ENCODE measurements at places on chromosomes 2 and 18.

DNA sequence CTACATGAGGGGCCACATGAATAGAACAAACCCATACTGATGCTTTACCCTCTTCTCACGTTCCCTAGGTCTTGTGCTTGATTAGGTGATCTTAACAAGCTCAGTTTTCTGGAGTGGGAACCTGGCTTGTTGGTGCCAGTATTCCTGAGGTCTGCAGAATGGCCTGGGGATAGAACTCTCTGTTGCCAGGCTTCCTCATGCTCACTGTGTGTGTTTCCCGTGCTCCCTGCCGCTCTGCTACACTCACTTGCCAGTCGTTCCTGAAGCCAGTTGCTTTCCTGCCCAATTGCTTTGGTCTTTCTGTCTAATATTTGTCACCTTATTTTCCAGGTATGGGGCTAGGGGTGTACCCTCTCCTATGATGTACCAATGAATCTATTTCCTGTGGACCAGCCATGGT, 2111.5 kb upstream of the PIK3C3 start:
- no peak for DNase-seq

DNA sequence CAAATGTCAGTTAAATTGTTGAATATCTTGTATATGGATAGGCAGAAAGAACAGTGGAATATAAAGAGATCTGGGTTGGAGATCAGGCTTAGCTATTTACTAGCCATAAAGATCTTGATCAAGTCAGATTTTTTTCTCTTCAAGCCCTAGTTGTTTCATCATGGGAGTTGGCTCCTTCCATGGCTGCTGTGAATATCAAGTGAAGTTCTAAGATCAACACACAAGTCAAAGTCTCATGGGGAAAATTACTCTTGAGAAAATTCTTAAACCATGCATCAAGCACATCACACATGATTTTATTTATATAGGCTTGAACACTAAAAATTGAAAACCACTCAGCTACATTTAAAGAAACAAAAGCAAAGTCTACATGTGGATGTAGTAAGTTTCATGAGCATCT, 79.8 kb downstream of the C1D start:
- no peak for DNase-seq

GRCh38 chr2:14199040-14199439, 433.5 kb upstream of the LRATD1 start:
- no peak for DNase-seq

GRCh38 chr2:177419274-177419673, 26.7 kb downstream of the AGPS start:
- DNase-seq: no peak

DNA sequence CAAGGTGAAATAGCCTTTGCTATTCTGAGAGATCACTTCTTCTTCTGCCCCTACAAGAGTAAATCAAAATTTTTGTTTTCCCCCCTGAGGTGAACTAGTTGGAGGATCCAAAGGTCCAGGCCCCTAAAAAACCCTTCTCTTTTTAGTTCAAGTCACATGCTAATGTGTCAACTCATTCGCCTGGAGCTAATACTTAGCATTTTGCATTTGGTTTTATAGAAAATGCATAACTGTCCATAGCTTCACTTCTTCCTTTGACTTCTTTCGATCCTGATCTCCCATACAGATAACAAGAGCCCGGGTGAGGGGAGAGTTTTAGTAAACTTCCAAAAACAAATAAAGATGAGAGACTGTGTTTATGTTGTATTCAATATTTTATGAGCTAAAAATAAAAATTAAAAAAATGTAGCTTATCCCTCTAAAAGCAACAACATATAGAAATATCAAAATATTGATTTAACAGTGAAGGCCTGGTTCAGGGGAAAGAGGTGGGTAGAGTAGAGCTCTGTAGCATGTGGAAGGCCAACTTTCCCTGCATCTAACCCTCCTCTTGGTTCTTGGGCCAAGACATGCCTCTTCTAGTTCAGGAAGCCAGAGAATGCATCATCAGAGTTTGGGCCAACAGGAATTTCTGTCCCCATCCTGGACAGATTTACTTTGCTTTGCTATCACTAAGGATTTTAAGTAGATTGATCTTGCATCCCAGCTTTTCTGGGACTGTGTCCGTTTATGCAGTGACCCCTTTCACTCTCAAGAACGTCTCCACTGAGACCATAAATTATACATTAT, 333.8 kb downstream of the ALK start:
- no peak for DNase-seq

GRCh38 chr2:53508667-53509066, 258.9 kb upstream of the CHAC2 start:
- DNase-seq: no peak

DNA sequence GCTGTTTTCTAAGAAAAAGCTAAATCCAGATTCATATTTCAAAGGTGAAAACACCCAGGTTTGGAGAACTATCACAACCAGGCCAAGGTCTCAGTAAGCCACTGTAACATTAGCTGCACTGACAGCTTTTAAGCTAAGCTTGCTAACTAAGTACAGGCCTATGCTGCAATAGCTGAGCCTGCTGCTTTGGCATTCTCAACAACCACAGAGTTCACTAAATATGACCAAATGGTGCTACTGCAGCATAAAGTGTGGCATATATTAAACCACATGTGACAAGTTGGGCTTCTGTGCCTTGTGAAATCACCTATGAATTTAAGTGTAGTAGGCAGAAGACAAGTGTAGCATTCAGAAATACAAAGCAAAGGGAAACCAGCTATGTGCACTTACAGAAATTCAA, 206.7 kb downstream of the TCF4 start:
- no peak for DNase-seq

- no peak for DNase-seq
Observed at GRCh38 chr2:198127627-198128026, 323.2 kb downstream of the PLCL1 start.

DNA sequence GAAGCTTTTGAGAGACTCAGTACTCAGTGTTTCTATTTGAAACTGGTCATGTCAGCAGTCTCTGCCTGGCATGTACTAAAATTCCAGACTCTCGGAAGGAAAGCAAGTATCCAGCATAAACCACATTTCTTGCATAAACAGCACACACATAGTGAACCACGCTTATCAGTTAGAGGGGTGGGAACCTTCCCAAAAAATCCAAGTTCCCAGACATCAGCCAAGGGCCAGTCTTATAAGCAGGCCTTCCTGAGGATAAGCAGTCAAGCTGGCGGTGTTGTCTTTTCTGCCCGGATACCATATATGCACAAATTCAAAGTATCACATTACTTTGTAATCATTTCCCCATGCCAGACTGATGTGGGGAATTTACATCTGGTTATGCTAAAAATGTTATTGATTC, 73.6 kb downstream of the ST6GAL2 start:
- DNase-seq: no peak

DNA sequence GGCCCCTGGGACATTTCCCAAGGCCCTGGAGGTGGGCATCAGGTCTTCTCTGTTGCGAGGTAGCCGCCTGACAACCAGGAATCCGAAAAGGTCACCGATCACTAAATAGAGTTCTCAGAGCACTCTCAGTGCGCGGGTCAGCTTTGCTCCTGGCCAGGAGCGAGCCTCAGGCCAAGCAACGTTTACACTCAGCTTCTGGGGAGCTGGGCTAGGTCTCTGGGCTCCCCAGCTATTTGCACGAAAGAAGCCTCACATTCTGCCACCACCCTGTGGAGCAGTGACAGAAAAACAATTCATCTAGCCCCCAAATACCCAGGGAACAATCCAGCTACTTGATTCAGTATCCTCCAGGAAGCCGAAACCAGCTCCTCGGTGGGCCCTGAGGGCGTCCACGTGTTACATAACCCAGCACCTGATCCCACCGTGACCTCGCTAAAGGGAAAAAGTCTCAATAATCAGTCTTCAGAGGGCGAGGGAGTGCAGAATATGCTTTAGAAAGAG, 3.3 kb downstream of the SH3BP4 start:
- DNase-seq: no peak

- DNase-seq: no peak
Observed at GRCh38 chr2:66301022-66301766, 133.7 kb upstream of the MEIS1 start.

GRCh38 chr2:58866040-58866439, 624.9 kb upstream of the FANCL start:
- DNase-seq: no peak

GRCh38 chr2:40346535-40347354, 105.1 kb downstream of the SLC8A1 start:
- DNase-seq: no peak

GRCh38 chr18:60469387-60470100, 97.0 kb upstream of the MC4R start:
- DNase-seq: no peak

- DNase-seq: no peak
Observed at GRCh38 chr2:129913695-129914495, 65.6 kb upstream of the RAB6C start.

DNA sequence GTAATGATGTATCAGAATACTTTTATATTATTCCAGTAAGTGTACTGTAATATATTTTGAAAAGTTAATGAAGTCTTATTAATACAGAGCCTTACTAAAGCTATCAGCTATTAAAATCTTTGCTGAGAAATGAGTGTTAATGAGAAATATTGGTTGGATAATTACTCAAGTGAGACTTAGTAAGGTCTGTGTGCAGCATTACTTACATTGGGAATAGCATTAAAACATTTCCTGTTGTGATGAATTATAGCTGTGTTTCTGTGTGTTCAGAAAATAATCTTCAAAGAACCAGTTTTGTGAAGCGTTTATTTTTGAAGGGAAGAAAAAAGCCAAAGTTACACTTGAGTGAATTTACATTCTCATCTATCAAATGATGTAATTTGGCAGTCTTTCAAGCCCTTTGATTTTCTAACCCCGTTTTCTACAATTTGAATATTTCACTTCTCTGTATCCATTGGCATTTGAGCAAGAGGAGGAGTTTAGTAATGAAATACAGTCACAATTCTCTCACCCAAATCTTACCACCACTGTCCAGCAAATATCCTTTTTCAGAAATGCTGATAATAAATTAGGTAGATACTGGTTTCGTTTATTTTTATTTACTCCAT, 123.5 kb upstream of the BOD1L2 start:
- DNase-seq: no peak

GRCh38 chr2:67651565-67651964, 254.4 kb downstream of the ETAA1 start:
- no peak for DNase-seq

DNA sequence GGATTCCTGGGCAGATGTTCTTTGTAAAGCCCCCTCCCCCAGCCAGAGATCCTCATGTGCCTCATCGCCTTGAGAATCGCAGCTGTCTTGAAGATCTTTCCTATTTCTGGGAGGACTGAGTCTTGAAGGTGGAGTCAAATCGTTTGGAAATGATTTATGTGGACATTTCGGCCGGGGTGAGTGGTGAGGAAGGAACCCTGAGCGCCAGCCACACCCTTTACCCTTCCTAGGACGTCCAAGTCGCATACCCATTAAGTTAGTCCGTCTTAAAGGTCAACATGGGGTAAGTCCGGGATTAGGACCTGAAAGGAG, 84.9 kb upstream of the ZCCHC2 start:
- no peak for DNase-seq

DNA sequence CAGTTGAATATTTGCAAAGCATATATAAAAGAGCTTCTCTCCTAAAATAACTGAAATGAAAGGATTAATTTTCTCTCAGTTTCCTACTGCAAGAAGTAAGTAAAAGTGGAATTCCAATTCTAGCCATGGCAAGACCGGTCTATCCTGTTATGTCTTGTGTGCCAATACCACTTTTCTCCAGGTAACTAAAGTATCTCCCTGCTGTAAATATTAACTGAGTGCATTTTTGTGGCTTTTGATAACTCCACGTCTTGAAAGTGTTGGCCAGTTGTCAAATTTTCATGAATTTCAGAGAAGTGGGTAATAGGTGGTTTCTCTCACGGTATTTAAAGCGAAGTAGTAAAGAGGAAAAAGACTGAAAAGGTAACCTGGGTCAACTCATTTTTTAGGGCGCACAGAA, 225.9 kb downstream of the NEDD4L start:
- no peak for DNase-seq

DNA sequence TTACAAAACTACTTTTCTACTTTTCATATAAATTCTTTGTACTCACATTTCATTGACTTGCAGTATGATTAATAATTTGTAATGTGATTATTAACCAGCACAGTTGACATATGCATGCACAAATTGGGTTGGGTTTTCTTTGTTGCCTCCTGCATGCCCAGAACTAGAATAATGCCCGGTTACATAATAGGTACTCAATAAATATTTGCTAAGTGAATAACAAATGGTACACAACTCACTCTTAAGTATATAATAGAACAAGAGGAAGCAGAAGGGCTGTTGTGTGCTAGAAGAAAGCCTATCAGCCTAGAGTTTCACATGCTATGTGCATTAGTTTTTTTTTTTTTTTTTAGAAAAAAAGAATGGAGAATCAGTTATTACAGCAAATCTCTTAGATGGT, 9.3 kb downstream of the RDH14 start:
- DNase-seq: no peak

GRCh38 chr18:46672062-46672970, 15.3 kb upstream of the LOXHD1 start:
- no peak for DNase-seq

GRCh38 chr2:133508546-133509165, 59.6 kb downstream of the NCKAP5 start:
- DNase-seq: no peak

GRCh38 chr2:69797836-69798289, 31.6 kb upstream of the GMCL1 start:
- no peak for DNase-seq

- no peak for DNase-seq
Observed at GRCh38 chr2:68226794-68227193, 25.5 kb downstream of the PPP3R1 start.

DNA sequence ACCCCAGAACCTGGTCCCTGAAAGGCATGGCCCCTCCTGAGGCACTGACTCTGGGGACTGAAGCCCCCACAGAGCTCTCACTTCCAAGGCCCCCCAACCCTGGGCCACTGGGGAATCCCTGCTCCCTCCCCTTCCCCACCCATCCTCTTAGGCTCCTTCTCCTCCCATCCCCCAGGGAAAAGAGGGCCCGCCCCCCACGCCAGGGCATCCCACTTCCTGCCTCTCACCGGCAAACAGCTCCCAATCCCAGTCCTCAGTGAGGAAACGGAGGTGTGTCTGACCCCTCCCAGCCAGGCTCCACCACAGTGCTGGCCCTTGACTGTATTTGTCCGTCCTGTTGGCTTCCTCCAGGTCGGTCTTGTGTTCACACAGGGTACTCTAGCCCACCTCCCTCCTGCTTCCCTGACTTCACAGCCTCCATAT, 35.0 kb upstream of the PTMA start:
- no peak for DNase-seq

DNA sequence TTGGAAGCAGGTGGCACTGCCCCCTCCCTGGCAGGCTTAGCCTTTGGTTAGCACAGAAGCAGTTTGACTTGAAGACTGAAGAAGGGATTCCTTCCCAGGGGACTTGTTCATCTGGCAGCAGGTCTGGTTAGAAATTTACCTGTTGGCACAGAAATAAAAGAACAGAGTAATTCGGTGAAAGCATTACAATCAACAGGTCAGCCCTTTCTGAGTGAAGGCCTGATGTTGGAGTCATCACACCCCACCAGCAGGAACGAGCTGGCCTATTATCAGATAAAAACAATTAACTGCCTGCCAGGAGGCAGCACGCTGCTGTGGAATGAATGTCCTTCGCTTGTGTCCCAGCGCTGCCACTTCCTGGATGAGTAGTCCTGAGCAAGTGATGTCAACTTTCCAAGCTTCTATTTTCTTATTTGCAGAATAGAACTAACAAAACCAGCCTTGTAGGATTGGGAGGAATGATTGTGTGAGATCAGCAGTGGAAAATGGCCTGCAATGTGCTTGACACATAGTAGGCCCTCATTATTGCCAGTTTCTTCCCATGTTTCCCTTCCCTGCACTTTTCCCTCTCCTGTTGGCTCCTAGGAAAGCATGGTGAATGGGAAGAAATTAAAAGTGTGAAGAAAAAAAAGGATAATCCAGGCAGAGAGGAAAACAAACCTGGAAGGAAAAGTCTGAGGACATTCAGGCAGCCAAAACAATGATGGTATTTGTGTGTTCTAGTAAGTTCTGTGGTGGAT, 29.0 kb downstream of the LGALSL start:
- no peak for DNase-seq

All from substantia nigra (tissue), 51 donors.